Pulmonary artery endothelial cell (primary cell): ENCODE measurements at places on chromosomes 16 and 17. TPM values are rescaled to one million over a fixed set of nuclear protein-coding genes. Genes with fewer than 3 reads are reported as not detected.

Gene EPOP
- 2.6 and 4.2 TPM in 2 replicates for total RNA-seq

Gene EFCAB13
- 3.1 and 7.4 TPM in 2 replicates for total RNA-seq

Gene COPZ2
- total RNA-seq, result 6.3 and 7.4 TPM in 2 replicates

Gene SRCIN1
- total RNA-seq, result 0.07 and 0.20 TPM in 2 replicates

Gene ZNF19
- 1.3 and 1.6 TPM in 2 replicates for total RNA-seq

Gene HS3ST4
- not detected in 2 replicates for total RNA-seq

Gene SSTR5
- total RNA-seq, result 0.07 TPM in 1 of 2 replicates, not detected in the other

Gene CD300A
- not detected in 2 replicates for total RNA-seq

Gene LDHD
- 1.1 and 1.6 TPM in 2 replicates for total RNA-seq

Gene RAB26
- total RNA-seq, result 0.46 and 1.1 TPM in 2 replicates

Gene RBFOX1
- not detected in 2 replicates for total RNA-seq

Gene RGS9
- total RNA-seq, result 1.1 and 1.2 TPM in 2 replicates
